ENCODE measurements at places on chromosomes 6 and 20.

GRCh38 chr6:51025082-51025777 is 206.6 kb downstream of the TFAP2B start:
- DNase-seq, result no peak

- DNase-seq, result peak; percentile 74
These were observed 16.2 kb upstream of the TREM1 start for GRCh38 chr6:41302638-41303037.

DNA sequence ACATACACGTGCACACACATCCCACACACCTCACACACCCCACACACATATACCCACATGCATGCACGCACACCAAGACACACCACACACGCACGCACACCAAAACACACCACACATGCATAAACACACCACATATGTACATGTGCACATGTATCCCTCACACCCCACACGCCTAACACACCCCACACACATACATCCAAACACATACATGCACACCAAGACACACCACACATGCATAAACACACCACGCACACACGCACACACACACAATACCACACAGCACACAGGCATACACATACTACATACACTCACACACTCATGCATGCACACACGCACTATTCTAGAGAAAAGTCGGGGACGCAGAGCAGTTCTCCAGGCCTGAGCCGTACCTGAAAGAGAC is 671.5 kb downstream of the PRKN start:
- DNase-seq, result no peak

GRCh38 chr6:133404151-133404550 is 163.0 kb downstream of the EYA4 start:
- DNase-seq, result no peak

DNA sequence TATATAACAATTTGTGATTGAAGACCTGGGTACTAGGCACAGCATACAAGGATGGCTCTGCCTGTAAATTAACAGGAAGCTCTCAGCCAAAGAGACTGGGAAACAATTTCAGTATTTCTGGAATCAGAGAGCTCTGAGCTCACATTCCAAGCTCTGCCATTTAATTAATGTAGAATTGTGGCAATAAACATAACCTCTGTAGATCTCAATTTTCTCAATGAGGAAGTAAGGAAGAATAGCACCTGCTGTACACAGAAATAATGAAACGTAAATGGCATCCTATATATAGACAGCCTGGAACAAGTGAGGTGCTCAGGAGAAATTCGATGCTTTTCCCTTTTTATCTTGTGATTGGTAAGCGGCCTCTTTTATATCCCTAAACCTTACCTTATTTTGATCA is 538.5 kb upstream of the JAG1 start:
- no peak for DNase-seq

GRCh38 chr20:57779401-57780003 is 69.7 kb upstream of the PMEPA1 start:
- DNase-seq, result no peak

DNA sequence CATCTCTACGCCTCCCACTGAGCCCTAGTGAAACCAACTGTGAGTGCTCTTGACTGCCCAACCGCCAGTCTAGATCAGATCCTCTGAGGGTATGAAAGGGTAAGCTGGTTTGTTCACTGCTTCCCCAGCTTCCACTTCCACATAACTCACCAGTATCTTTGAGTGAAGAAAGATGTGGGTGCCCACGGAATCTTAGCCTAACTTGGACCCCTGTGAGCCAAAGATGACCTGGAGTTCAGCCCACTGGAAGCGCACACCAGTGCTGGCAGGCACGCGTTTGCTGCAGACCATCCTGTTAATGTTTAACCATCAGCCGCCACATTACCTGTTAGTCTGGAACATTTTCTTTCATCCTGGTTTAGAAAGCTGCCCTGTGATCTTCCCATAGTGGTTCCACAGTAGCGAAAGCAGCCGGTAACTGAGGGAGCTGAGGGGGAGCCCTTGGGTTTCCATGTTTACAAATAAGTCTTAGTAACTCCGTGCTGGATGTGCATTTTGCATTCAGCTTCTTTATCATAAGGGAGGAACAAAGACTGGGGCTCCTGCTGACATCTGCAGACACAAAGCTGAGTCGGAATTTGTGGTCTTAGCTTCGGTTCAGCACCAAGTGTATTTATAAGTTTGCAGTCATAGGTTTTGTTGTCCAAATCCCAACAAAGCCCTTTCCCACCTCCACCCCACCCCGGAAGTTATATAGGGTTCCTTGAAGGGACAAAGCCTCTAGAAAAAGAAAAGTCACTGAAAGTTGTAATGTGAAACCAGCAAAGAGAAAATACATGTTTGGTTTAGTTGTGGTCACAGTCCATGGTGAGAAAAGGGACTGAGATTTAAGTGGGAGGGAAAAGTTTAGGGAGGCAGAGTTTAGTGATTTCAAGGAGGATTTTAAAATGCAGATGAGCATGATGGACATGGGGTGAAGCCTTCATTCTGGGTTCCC is 71.0 kb downstream of the SSR1 start:
- DNase-seq, result no peak

DNA sequence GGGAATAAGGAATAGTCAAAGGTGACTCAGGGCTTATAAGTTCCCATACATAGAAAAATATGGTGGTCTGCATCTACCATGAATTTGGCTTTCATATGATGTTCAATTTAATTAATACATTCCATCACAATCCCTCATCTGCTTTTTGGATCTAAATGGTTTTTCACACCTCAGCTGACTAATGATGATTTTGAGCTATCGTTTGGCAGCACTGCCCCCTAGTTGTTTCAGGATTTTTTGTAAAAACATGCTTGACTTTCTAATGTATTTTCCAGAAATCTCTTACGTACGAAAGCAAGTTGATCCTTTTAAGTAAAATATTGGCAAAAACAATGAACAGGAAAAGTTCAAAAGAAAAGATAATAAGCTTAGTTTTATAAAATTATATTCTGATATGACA is 408.6 kb upstream of the ADGRB3 start:
- peak; percentile 54 for DNase-seq

DNA sequence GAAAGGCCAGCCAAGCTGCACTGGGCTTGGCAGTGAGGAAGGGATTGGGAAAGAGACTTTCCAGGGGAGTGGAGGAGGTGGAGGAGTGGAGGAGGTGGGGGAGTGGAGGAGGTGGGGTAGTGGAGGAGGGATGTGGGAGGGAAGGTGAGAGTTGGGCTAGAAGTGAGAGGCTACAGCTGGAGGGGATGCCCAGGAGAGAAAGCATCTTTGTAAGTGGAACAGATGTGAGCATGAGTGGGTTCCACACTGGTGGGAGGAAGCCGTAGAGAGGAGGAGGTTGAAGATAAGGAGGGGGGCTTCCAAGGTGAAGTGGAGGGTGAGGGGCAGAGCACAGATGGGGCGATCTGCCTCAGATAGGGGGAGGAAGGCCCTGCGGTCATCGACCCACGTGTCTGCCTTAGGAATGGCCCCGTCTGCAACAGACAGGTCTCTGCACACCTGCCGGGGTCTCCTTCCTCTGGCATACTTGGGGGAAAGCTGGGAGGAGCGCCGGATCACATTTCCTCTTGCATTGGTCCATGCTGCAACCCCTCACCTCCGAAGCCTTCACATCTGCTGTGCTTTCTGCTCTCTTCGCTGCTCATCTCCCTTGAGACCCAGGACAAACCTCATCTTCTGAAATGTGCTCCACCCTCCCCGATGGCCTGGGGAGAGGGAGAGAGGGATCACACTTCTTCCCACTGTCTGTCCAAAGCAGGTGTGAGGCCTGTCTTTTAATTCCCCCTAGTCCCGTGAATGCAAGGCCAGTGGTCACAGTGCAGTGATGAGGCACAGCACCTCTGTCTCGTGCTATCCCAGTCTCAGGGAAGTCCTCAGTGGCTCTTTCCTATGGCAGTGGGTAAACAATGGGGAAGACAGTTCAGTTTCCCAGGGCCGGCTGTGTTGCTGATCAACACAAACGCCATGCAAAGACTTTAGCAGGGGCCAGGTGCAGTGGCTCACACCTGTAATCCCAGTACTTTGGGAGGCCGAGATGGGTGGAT is 48.6 kb upstream of the SNX9 start:
- no peak for DNase-seq

GRCh38 chr6:82957171-82957867 is 108.3 kb downstream of the UBE3D start:
- DNase-seq, result no peak

GRCh38 chr20:59737073-59737666 is 132.8 kb downstream of the PHACTR3 start:
- DNase-seq, result no peak

DNA sequence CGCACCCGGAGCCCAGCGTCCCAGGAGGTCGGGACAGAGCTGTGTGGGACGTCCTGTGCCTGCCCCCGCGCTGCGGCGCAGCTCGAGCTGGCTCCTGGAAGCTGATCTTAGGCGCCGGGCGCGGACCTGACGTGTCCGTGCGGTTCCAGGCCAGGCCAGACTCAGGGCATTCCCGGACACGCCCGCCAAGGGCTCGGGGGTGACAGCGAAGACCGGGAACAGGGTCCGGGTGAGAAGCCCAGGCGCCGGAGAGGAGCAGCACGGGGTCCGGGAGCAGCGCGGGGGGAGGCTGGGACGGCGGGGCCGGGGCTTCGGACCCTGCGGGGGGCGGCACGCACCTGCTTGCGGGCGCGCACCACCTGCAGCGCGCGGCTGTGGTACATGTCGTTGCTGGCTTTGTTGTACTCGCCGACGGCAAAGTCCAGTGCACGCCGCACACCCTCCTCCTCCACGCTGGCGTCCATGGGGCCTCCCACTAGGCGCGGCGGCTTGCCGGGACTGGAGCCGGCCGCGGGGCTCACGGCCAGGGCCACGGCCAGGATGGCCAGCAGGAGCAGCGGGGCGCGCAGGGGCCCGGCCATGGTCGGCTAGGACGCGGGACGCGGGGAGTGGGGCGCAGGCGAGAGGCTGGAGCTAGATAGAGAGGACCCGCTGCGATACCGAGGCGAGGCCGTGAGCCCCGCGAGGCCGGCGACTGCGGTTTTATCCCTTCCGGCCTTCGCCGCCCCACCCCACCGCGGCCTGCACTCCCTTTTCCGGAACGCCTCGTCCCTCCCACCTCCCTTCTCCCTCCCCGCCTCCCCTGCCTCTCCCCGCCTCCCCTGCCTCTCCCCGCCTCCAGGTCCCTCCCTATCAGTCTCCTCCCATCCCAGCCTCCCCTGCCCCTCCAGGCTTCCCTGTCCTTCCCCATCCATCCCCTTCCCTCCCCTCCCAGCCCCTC is at the start of gene CST3:
TSS of gene CST3 (minus strand) at position 674 of the 940 bp plus-strand sequence. CDS start at position 581, 93 bp downstream.
- peak; percentile 93 for DNase-seq

DNA sequence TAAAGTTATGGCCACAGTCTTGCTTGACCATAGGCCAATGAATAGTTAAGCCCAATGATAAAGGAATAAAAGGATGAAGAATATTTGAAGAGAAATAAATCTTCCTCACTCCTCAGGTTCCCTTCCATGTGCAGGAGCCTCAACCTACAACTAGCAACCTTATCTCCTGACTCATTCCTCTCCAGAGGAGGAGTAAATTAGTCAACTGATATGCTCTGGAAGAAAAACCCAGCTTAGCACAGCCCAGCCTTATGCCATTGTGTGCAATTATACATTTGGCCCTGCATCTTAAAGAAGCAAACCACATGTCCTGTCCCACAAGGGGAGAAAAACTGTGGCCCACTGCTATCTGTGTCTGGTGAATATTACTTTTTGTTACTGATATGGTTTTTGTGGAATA is 82.1 kb downstream of the PHIP start:
- no peak for DNase-seq

DNA sequence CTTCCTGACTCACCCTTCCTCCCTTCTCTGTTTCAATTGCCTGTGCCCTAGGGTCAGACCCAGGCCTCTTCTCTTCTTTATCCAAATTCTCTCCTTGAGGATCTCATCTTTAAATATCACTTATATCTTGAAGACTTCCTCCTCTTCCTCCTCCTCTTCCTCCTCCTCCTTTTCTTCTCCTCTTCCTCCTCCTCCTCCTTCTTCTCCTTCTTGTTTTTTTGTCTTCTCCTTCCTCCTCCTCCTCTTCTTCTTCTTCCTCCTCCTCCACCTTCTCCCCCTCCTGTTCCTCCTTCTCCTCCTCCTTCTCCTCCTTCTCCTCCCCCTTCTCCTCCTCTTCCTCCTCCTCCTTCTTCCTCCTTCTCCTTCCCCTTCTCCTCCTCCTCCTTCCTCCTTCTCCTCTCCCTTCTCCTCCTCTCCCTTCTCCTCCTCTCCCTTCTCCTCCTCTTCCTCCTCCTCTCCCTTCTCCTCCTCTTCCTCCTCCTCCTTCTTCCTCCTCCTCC is 127.6 kb upstream of the AKIRIN2 start:
- no peak for DNase-seq

DNA sequence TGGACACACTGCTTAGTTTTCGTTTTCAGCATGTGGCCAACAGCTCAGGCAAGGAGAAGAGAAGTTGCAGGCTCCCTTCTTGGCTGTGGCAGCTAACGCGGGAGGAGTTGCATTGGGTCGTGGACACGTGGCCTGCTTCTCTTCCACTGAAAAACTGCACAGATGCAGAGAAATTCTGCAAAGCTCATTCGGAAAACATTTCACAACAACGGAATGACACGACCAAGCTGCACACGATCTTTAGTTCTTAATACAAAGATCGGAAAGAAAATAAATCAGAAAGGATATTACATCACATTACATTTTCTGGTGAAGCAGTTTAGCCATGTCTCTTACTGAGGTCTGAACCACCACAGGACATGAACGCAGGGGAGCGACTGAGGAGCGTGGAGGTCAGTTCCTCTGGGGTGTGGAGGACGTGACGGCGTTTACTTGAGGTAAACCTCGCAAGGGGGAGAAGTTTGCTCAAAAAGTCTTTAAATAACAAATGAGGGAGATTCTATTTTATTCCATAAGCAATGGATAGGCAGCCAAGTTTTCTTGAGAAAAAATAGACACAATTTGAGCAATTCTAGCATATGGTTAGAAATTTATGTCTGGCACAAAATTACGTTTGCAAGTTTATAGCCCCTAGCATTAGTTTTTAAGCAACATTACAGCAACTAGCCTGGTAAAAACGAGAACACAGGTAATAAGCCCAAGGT is 178.3 kb downstream of the THBS2 start:
- DNase-seq, result no peak
